ENCODE measurements at places on chromosomes 1 and 21.

- DNase-seq: peak; percentile 75
These were observed 452.4 kb downstream of the PTPRU start for GRCh38 chr1:29688471-29689365.

DNA sequence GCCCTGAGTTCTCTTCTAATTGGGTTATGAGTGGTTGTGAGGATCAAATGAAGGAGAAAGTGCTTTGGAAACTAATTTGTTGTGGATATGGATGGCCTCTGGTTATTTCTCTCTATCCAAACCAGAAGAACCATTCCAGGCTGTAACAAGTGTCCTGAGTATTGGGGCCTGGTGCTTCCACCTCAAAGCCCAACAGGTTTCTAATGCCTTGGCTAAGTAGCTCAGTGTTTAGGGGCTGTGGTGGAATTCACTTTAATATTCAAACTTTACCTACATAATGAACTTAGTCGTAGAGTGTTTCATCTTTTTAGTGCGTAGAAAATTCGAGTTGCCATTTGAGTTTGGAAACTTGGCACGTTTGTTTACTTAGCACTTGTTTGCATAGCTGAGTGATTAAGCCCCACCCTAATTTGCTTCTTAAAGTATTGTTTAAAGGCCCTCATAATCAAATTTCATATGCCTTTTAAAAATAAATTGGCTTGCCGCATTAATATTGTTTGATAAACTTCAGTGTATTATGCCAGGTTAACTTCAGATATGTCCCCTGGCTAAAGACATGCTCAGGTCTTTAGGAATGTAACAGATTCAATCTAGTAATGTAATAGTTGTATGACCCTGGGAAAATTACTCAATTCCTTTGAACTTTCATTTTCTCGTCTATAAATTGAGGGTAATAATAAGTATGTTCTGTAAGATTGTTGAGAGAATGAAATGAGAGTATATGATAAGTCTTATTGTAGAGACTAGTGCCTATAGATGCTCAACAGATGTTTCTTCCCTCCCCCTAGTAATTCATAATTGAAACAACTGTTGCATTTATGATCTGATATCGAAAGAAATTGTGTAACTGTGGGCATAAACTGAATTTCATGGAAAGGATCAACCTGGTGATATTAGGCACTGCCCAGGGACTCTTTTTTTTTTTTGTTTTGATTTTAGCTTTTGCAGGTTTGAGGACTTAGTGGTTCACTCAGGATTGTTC is 1.6 kb downstream of the AGO4 start:
- no peak for DNase-seq

DNA sequence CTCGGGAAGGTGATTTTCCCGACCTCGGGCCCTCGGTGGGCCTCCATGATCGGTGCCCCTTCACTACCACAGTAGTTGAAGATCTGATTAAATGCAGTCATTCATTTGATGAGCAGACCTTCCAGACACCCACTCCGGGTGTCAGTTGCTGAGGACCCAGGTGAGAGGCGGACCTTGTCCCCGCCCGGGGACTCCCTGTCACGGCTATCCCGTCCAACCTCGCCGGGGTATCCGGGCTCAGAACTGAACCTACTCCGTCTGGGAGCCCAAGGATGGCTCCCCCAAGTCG is 22.6 kb downstream of the RNU1-3 start:
- DNase-seq: no peak

DNA sequence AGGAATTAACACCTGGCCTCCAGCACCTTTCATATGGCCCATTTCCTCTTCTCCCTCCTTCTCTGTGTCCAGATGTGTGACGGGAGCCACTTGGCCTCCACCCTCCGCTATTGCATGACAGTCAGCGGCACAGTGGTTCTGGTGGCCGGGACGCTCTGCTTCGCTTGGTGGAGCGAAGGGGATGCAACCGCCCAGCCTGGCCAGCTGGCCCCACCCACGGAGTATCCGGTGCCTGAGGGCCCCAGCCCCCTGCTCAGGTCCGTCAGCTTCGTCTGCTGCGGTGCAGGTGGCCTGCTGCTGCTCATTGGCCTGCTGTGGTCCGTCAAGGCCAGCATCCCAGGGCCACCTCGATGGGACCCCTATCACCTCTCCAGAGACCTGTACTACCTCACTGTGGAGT is 5.6 kb downstream of the TMEM61 start:
- DNase-seq: no peak

All from putamen (tissue), 1 donor.